Natural killer cell (primary cell): ENCODE measurements at places on chromosomes 7 and 10.

DNA sequence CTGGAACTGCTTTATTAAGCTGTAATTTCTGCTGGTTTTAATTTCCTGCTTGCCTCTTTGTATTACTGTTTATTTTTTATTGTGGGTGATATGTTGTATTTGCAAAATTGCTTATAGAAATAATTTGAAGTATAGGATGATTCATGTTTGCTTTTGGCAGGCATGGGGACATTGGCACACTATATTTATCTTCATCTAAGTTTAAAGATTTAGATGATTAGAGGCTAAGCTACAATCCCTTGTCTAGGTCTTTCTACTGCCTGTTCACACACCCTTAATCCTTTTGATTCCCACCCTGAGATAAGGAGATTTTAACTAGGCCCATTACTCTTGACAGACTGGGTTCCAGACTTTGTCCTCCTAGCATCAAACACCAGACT lies 182.8 kb upstream of the KAT6B start:
- H3K4me1 ChIP-seq, result no peaks in the 10 kb centered on the region
- no peaks in the 10 kb centered on the region for H3K36me3 ChIP-seq
- no peak overlapping the region for H3K27ac ChIP-seq
- no peak for DNase-seq
- H3K4me3 ChIP-seq, result no peak overlapping the region

- H3K27ac ChIP-seq, result no peak overlapping the region
- H3K4me1 ChIP-seq, result no peaks in the 10 kb centered on the region
- peak; percentile 72 for DNase-seq
These were observed 100.0 kb downstream of the INPP5A start for GRCh38 chr10:132637477-132638129.

DNA sequence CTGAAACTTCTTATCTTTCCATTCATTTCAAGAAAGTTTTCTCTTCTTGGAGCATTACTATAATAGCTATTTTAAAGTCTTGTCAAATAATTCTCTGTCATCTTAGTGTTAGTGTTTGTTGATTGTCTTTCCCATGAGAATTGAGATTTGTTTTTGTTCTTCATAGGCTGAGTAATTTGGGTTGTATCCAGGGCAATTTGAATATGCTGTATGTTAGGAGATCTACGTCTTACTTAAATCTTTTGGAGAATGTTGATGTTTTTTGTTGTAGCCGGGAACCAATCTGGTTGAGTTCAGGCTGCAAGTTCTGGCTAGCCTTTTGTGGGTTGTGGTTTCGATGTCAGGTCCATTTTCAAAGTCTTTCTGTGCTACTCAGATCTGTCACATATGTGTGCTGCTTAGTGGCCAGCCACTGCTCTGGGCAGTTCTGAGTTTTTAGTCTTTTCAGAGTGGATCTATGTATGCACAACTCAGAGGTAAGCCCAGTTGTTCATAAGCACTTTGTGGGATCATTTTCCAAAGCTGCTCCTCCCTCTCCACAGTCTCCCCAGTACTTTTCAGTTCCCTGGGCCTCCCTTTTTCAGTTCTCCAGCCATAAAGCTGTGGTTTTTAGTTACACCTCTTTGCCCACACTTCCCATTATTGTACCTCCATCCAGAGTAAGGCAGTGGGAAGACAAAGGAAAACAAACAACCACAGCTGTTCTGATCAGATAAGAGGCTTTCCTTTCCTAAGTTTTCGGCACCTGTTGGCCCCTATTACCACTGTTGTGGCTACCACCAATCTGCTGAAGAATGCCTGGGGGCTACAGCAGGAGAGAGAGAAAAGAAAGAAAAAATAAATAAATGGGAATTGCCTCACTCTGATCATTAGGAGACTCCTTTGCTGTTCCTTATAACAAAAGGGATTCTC lies 4.7 kb upstream of the CCNJ start:
- no peaks in the 10 kb centered on the region for H3K36me3 ChIP-seq
- H3K27me3 ChIP-seq, result no peaks in the 10 kb centered on the region
- no peak for DNase-seq
- H3K4me3 ChIP-seq, result no peak overlapping the region
- H3K4me1 ChIP-seq, result peaks cover 5% of the 10 kb centered on the region

DNA sequence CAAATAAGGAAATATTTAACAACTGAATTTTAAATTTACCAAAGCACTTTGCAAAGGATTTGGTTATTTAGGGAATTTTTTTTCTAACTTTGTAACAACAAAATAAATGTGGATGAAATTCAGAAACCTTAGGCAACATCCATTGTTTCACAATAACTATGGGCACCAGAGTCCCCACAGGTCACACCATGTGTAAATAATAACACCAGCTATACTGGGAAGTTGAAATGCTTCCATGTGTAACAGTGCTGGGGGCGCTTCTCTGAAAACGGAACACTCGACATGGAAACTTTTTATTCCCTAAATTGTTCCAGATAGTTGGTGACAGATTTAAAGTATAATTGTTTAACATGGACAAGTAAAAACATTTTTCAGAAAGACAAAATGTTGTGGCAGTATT lies 818.6 kb downstream of the TNS3 start:
- DNase-seq, result no peak
- no peak overlapping the region for H3K27ac ChIP-seq
- H3K4me3 ChIP-seq, result no peak overlapping the region
- no peaks in the 10 kb centered on the region for H3K36me3 ChIP-seq
- H3K4me1 ChIP-seq, result no peaks in the 10 kb centered on the region
- H3K27me3 ChIP-seq, result no peaks in the 10 kb centered on the region

GRCh38 chr10:63409465-63410027 lies 56.2 kb downstream of the JMJD1C start:
- no peak for DNase-seq
- H3K4me1 ChIP-seq, result no peaks in the 10 kb centered on the region
- no peak overlapping the region for H3K27ac ChIP-seq
- H3K27me3 ChIP-seq, result no peaks in the 10 kb centered on the region
- H3K4me3 ChIP-seq, result no peak overlapping the region

GRCh38 chr10:43700306-43700705 lies 51.6 kb upstream of the ZNF32 start:
- H3K4me1 ChIP-seq, result peaks cover 6% of the 10 kb centered on the region
- no peak overlapping the region for H3K27ac ChIP-seq
- DNase-seq, result no peak
- no peaks in the 10 kb centered on the region for H3K36me3 ChIP-seq
- H3K27me3 ChIP-seq, result no peaks in the 10 kb centered on the region
- H3K4me3 ChIP-seq, result no peak overlapping the region

- H3K27ac ChIP-seq, result no peak overlapping the region
- no peaks in the 10 kb centered on the region for H3K4me1 ChIP-seq
- DNase-seq, result no peak
- no peaks in the 10 kb centered on the region for H3K27me3 ChIP-seq
These were observed 65.3 kb upstream of the NPTX2 start for GRCh38 chr7:98551611-98552273.

GRCh38 chr10:59283456-59284091 lies 78.8 kb downstream of the FAM13C start:
- H3K27ac ChIP-seq, result no peak overlapping the region
- H3K27me3 ChIP-seq, result no peaks in the 10 kb centered on the region
- H3K36me3 ChIP-seq, result no peaks in the 10 kb centered on the region
- no peaks in the 10 kb centered on the region for H3K4me1 ChIP-seq
- H3K4me3 ChIP-seq, result no peak overlapping the region
- DNase-seq, result no peak

- H3K4me3 ChIP-seq, result no peak overlapping the region
- no peak overlapping the region for H3K27ac ChIP-seq
- H3K36me3 ChIP-seq, result no peaks in the 10 kb centered on the region
- no peak for DNase-seq
These were observed 6.7 kb downstream of the ZCCHC24 start for GRCh38 chr10:79438699-79439085.

DNA sequence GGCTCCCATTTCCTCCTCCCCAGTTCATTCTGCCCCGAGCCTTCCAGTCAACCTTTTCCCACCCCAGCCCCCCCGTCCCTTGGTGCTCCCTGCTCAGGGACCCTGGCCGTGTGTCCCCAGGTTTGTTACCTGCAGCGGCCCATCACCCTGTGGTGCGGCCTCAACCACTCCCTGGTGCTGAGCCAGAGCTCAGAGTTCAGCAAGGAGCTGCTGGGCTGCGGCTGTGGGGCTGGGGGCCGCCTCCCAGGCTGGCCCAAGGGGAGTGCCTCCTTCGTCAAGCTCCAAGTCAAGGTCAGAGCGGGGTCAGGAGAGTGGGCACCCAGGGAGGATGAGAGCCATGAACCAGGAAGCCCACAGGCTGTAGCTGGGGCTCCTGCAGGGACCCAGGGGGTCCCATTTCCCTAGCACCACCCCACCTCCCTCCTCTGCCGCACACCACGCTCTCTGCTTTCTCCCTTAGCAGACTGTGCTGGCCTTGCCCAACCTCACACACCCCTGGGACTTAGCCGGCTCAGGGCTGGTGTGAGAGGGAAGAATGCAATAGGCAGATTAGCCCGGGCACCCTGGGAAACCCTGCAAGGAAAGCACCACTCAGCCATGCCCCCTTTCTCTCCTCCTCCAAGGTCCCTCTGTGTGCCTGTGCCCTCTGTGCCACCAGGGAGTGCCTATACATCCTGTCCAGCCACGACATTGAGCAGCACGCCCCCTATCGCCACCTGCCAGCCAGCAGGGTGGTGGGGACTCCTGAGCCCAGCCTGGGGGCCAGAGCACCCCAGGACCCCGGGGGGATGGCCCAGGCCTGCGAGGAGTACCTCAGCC lies 2.0 kb upstream of the PCOLCE start:
- H3K27ac ChIP-seq, result no peak overlapping the region
- H3K27me3 ChIP-seq, result no peaks in the 10 kb centered on the region
- no peak for DNase-seq
- peaks cover 22% of the 10 kb centered on the region for H3K4me1 ChIP-seq
- no peak overlapping the region for H3K4me3 ChIP-seq

DNA sequence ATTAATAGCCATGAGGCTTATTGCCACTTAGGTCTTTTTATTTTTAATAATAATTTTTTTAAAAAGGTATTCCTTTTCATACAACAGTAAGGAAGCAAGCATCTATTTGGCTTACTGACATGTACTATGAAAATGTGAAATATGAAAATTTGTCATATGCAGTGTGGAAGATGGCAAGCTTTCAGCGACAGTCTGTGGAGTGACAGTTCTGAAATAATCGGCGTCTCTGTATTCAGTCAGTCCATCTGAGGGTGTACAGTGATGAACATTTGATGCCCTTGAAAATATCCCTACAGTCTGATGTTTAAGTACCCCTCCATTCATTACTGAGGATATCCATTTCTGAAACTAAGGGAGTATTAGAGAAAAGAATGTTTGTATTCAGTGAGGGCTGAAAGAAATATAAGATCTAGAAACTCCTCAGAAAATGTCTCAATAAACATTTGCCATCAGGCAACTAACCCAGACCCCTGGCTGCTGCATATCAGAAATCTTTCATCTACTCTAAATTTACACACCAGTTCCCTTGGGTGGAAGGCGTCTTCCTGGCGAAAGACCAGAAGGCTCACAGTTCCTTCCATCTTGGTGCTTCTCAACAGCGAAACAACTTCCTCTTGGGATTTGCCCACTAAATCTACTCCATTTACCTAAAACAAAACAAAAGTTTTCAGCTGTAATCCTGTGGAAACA lies 440.6 kb downstream of the PARD3 start:
- no peaks in the 10 kb centered on the region for H3K27me3 ChIP-seq
- H3K4me1 ChIP-seq, result peaks cover 4% of the 10 kb centered on the region
- no peaks in the 10 kb centered on the region for H3K36me3 ChIP-seq
- H3K27ac ChIP-seq, result no peak overlapping the region

GRCh38 chr7:154388999-154389398 lies 336.8 kb downstream of the DPP6 start:
- H3K27ac ChIP-seq, result no peak overlapping the region
- DNase-seq, result no peak
- no peaks in the 10 kb centered on the region for H3K36me3 ChIP-seq
- no peaks in the 10 kb centered on the region for H3K27me3 ChIP-seq

DNA sequence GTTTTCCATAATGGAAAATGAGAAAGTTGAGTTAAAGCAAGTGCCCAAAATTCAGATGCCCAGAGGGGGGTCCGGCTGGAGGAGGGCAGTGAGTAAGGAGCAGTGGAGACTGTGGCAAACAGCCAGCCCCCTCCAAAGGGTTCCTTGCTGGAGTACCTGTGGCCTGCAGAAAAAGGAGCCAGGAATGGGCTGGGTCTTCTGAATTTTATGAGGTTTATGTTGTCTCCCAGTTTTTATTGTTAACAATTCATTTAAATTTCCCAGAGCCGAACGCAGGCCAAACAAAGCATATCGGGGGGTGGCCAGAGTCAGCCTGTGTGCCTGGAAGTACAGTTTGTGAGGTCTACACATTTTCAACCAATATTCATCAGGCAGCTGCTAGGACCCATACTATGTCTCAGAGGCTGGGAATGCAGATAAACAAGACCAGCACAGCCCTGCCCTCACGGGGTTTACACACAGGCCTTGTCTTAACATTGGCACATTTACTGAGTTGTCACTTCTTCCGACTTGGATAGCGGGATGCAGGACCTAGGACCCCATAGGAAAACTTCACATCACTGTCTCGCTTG lies 12.9 kb upstream of the CSGALNACT2 start:
- H3K36me3 ChIP-seq, result no peaks in the 10 kb centered on the region
- no peak for DNase-seq
- H3K4me3 ChIP-seq, result no peak overlapping the region

DNA sequence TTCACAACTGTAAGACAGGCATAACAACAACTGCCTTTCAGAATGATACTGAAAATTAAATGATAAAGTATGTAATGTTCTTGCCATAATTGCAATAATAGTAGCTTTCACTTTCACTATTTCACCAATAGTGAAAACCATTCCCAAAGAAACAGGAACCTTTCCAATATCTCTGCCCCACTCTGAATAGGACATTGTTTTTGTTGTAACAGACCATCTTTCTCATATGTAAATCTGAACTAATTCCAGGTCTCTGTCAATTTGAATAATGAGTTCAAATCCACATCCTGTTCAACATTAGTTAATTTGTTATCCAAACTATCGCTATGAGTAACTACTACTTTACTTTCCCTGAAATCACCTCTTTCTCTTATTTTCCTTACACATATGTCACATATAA lies 148.0 kb downstream of the LRRN3 start:
- H3K4me3 ChIP-seq, result no peak overlapping the region
- no peaks in the 10 kb centered on the region for H3K27me3 ChIP-seq
- no peaks in the 10 kb centered on the region for H3K36me3 ChIP-seq
- H3K27ac ChIP-seq, result no peak overlapping the region

GRCh38 chr10:91705948-91706670 lies 73.2 kb upstream of the PPP1R3C start:
- no peaks in the 10 kb centered on the region for H3K27me3 ChIP-seq
- no peak overlapping the region for H3K27ac ChIP-seq
- H3K4me3 ChIP-seq, result no peak overlapping the region
- no peaks in the 10 kb centered on the region for H3K36me3 ChIP-seq
